ENCODE measurements at places on chromosomes 16 and 17.

GRCh38 chr17:8018436-8018835, 16.0 kb downstream of the GUCY2D start:
- DNase-seq = no peak

- DNase-seq = no peak
Measured at GRCh38 chr17:77957235-77957856, 1.2 kb upstream of the TNRC6C start.

DNA sequence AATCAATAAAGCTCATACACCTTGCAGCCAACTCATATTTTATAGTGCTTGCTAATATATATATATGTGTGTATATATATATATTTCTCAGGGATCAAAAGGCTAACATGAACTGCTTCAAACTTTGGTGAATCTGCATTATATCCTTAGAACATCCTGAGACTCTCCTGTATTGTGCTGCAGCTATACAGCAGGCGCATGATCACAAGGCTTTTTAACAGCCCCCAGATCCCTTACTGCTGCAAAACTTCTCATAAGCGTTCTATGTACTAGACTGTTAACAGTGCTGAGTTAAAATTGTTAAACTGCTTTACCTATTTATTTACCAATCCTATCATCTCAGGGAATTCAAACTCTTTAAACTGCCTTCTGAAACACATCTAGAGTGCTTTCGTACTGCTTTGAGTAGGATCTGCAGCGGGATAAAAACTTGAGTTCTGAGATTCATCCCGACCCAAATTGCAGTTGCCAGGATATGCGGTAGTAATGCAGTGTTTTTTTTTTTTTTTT, 1.3 kb downstream of the GPATCH8 start:
- DNase-seq = no peak

- DNase-seq = no peak
Measured at GRCh38 chr16:88960516-88960915, 16.5 kb downstream of the CBFA2T3 start.

- DNase-seq = peak; percentile 65
Measured at GRCh38 chr17:73211745-73212144, 18.9 kb downstream of the COG1 start.

- peak; percentile 78 for DNase-seq
Measured at GRCh38 chr16:3175157-3176093, 12.6 kb upstream of the OR1F1 start.

GRCh38 chr17:39002991-39003715, 36.0 kb upstream of the FBXO47 start:
- DNase-seq = no peak

DNA sequence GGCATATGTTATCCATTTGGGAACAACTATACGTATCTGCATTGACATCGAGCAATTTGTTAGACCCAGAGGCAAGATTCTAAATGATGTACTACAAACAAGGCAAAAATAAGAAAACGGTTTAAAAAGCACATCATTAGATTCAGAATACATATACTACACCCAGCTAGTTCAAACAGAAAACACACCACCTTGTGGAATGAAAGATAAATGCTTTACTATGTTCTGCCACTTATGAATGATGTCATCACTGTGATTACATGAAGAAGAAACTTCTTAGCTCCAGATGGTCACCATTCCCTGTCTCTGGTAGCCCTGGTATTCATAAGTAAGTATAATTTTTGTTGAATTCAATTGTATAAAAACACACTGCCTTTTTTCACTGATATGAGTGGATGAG, 7.8 kb downstream of the NACA2 start:
- DNase-seq = no peak

- DNase-seq = no peak
Measured at GRCh38 chr16:57192146-57192545, 6.0 kb downstream of the RSPRY1 start.

GRCh38 chr16:70437017-70437581, 1.8 kb downstream of the ST3GAL2 start:
- no peak for DNase-seq

DNA sequence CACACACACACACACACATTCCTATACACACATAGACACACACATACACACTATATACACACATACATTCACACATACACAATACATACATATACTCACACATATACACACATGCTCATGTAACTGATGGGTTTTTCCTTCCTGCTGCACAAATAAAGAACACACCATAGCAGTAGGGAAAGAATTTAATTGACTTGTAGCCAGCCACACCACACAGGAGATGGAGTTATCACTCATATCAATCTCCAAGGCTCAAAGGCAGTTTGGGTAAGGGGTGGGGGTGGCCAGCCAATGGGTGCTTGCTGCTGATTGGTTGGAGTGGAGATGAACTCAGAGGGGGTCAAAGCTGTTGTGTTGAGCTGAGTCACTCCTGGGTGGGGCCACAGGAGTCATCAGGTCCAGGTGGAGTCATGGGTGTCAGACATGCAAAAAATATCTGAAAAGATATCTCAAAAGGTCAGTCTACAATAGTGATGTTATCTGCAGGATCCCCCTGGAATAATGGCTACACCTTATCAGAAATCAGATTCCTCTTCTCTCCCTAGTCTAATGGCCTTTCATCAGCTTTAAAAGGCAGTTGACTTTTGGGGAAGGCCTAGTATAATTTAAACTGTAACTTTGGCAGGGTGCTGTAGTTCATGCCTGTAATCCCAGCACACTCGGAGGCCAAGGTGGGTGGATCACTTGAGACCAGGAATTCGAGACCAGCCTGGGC, 46.1 kb downstream of the WSB1 start:
- no peak for DNase-seq

GRCh38 chr16:26158142-26158759, 466.5 kb downstream of the HS3ST4 start:
- DNase-seq = no peak

GRCh38 chr16:87391324-87391949, 699 bp upstream of the MAP1LC3B start:
- DNase-seq = no peak

DNA sequence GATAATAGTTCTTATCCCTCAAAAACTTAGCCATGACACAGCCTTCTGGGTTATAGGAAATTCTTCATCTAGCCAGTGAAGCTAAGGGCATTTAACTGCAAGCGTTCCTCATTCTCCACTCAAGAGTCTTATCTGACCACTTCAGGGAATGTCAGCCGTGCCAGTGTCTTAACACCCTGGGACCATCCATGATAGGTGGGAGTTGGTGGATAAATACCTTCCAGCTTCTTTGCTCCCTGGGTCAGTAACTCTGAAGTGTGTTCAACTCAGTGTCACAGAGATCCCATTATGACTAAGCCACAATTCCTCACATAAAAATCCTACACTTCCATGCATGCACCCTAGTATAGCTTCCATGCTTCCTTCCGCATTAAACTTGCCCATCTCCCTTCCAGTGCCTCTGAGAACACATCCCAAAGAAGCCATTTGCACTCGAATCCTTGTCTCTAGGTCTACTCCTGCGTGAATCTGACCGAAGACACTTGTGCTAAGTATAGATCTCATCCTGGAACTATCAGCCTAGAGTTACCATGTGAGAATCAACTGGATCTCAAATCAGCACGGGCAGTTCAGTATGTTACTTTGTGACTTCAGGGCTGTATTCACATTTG, 264.3 kb upstream of the MAF start:
- no peak for DNase-seq

GRCh38 chr17:44940768-44941167, 6.8 kb downstream of the KIF18B start:
- no peak for DNase-seq

DNA sequence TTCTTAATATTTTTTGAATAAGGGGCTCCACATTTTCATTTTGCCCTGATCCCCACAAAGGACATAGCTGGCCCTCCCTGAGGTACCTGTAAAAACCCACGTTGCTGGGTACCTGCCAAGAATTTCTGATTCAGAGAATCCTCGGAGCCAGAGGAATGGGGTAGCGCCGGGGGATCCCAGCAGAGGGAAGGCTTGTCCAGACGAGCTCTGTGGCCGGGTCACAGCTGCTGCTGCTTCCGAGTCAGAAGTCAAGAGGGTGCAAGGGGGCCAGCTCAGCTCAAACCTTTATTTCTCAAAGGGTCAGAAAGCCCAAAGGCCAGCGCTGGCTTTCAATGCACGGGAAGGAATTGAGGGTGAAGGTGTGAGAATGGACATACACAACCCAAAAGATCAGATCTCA, 68.9 kb upstream of the SDK2 start:
- DNase-seq = no peak

GRCh38 chr17:5234645-5235576, at the start of gene SCIMP:
Gene SCIMP, minus strand, starts transcription at chr17:5234860. Its CDS starts 105 bp downstream, at chr17:5234755.
- DNase-seq = no peak

DNA sequence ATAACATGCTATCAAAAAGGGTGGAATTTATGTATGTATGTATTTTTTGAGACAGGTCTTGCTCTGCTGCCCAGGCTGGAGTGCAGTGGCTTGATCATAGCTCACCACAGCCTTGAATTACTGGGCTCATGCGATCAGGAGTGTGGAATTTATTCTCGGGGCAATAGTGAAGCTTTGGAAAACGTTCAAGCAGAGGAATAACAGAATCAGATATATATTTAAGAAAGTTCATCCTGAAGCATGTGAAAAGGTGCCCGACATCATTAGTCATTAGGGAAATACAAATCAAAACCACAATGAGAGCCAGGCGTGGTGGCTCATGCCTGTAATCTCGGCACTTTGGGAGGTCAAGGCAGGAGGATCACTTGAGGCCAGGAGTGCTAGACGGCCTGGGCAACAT, 7.7 kb upstream of the ITGAE start:
- DNase-seq = no peak

DNA sequence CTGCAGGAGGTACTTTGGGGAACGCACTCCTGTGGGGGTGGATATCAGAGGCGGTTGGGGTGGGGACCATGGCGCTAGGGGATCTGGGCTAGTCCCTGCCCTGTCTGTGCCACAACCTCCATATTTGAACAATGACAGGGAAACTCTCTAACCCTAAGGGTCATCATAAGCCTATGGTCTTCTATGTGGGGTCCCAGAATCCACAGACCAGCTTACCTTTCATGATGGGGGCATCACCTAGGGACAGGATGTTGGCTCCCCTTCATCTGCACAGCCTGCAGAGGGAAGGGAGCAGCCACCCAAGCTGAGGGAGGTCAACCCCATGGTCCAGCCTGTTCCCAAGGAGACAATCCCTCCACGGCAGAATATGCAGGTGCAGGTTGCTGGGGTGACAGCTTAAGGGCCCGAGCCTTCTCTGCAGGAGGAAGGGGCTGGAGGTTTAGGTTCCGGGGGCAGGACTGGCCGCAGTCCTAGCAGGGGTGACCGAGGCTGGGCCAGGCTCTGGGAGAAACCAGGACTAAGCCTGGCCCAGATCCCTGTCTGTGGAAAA, 1.7 kb downstream of the ORAI3 start:
- DNase-seq = no peak

- DNase-seq = no peak
Measured at GRCh38 chr16:64475627-64476351, 646.1 kb downstream of the CDH11 start.

- DNase-seq = no peak
Measured at GRCh38 chr16:71185347-71185746, 45.2 kb downstream of the HYDIN start.

DNA sequence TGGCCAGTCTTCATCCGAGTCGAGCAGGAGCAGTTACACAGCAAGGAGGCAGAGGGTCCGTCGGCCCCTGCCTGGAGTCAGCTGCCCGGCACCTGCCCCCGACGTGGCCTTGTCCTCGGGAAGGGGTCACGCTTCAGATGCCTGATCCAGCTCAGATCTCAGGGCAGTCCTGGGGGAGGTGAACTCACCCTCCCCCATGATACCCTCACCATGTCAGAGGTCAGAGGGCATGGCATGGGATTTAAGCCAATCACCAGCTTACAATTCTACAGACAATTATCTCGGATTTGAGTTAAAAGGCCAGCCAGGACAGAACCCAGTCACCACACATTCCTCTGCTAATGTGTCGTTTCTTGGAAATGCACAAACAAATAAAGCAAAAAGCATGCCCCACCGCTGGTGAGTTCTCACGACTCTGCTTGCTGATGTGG, 211.3 kb downstream of the FOXL1 start:
- no peak for DNase-seq

DNA sequence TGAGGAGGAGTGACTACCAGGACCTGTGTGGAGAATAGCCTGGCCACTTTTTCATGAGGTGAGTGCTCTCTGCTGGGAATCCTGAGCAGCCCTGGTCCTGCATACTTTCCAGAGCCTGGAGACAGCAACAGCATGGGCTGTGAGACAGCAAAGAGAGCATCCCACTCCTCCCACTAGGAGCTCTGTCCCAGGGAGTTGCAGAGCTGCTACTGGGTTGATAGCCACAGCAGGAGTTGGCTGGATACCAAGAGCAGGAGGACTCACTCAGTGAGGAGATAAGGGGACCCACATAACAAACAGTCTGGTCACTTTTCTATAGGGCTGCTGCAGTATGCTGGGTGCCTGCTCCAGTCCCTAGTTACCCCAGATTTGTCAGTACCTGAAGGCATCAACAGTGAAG, 439.3 kb upstream of the CDH8 start:
- no peak for DNase-seq

DNA sequence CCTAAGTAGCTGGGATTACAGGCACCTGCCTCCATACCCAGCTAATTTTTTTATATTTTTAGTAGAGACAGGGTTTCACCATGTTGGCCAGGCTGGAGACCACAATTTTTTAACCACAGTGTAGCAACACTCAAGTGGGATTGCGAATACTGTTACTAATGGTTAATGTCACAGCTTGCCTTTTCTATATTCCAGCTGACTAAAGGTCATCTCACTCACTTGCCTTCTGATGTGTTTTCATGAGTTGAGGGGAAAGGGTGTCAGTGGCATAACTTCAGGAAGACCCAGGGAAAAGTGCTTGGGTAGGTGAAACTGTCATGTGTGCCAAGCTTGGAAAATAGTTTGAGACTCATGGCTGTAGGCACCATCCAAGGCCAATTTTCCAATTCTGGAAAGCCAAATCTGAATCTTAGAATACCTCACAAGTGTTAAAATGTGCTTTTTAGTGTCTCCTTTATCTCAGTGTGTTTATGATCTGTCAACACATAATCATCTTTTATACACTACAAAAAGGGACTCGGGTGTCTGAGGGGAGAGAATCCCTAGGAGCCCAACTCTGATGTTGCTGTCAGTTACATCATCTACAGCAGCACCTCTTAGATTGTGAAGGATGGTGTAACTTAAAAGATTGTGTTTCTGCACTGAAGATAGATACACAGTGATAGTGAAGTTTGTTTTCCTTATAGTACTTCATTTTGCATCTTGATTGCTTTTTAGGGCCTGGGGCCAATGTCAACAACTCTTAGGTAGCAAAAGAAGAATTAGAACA, 27.1 kb downstream of the OGFOD1 start:
- DNase-seq = no peak

DNA sequence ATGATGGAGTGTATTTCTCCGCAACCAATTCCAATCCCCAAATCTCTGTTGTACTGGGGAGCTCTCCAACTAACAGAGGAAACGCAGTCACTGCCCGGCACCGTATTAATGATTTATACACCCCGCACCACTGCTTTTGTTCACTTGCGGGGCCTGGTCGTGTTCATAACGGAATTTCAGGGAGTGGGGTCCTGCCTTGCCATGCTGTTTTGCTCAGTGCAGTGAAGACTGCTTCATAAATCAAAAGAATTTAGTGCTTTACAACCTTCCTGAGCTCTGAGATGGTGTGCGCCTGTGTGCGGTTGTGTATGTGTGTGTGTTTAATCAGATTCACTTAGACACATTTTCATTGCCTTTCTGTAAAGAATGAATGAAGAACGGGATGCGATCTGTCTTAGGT, 18.5 kb upstream of the RBFOX1 start:
- no peak for DNase-seq

Measured in stimulated activated effector memory CD8-positive, alpha-beta T cell treated with anti-CD3 and anti-CD28 coated beads, Interleukin-12 subunit alpha, Interleukin-12 subunit beta, amount 100 ng/mL, for 72 hours (primary cell).